ENCODE measurements at places on chromosomes 11 and 22.

GRCh38 chr11:44282620-44283019 lies 27.3 kb downstream of the ALX4 start:
- DNase-seq, result no peak

DNA sequence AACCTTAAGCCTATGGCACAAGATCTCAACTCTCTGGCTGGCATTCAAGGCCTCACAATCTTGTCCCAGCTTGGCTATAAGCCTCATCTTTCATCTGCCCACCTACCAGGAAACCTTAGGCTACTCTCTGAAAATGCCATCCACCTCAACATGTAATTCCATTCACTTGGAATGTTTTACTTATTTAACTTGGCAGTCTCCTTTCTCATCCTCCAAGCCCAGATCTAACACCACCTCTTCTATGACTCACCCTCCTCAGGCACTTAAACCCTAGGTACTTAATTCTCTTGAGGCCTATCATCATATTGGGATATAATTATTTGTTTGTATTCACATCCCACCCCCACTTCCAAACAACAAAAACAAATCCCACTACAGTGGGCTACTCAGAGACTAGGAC lies 15.0 kb downstream of the POGLUT3 start:
- no peak for DNase-seq

- no peak for DNase-seq
These were observed 49.9 kb upstream of the LMO1 start for GRCh38 chr11:8313504-8314090.

DNA sequence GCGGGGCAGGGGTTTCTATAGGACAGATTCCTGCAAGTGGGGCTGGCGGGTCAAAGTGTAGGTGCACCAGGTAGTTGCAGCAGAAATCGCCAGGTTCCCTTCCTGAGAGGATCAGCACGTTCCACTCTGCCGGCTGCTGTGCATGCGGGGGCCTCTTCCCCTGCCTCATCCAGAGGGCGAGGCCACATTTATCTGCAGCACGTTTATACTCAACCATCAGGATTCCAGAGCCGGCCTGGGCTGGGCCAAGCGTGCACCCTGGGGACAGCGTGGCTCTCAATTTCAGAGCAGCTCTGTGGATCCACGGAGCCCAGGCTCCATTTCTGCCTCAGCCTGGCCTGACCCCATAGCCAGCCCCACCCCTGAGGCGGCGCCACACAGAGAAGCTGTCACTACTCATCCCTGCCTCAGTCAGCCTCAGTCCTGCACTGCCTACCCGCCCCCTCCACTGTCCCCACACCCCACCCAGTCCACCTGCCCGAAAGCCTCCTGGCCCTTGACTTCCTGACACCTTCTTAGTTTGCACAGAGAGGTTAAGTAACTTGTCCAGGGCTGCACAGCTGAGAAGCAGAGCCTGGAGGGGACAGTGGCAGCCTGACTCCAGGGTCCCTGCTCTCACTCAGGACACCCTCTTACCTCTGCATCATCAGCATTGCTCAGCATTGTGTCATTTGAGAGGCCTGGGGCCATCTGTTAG lies 45.9 kb upstream of the RTL6 start:
- DNase-seq, result no peak

GRCh38 chr11:63609536-63609935 lies 4.7 kb downstream of the PLAAT3 start:
- DNase-seq, result no peak

GRCh38 chr11:8315954-8316353 lies 52.3 kb upstream of the LMO1 start:
- no peak for DNase-seq

GRCh38 chr22:45470871-45471270 lies 31.8 kb upstream of the FBLN1 start:
- no peak for DNase-seq

Measured in activated T-cell treated with anti-CD3 and anti-CD28 coated beads for 1 hour (primary cell).